Urinary bladder (tissue), 4 donors: ENCODE measurements at places on chromosomes 5 and 9. TPM values are rescaled to one million over a fixed set of nuclear protein-coding genes. Genes with fewer than 3 reads are reported as not detected.

The IFNB1 gene
- total RNA-seq, result not detected

The MLLT3 gene
- 39.4 TPM for total RNA-seq

The HTR4 gene
- total RNA-seq, result 0.26 TPM

The DRD1 gene
- total RNA-seq, result 4.2 TPM

The CDH12 gene
- 3.5 TPM for total RNA-seq

The RMI1 gene
- 17.5 TPM for total RNA-seq

The SPINK6 gene
- total RNA-seq, result not detected

- DNase-seq, result no peak
Measured at GRCh38 chr9:88303721-88304451, 84.4 kb upstream of the SPIN1 start.

DNA sequence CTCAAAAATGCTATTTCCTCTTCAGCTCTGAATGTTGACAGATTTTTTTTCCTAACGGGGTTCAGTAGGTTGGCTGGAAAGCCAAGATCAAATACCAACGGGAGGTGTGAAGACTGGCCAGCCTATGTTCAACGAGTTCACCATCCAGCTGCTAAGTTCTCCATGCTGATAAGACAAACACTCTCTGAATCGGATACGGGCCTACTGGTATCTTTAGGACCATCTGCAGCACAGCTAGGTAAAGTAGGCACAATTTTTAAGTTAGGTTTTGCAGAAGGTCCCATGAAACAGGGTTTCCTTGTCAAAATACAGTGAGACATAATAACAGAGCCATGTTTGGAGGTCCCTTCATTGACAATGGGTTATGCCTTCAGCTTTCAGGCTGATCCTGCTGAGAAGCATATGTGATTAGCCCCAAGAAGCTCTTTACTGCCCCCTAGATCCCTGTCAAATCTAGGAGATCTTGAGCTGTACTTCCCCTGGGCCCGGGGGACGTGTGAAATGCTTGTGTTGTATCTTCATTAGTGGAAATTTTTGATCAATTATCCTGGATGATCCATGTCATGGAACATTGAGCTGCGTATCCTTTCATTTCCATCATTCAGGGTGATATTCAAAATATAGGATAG lies 60.6 kb downstream of the PGM5 start:
- DNase-seq, result no peak

DNA sequence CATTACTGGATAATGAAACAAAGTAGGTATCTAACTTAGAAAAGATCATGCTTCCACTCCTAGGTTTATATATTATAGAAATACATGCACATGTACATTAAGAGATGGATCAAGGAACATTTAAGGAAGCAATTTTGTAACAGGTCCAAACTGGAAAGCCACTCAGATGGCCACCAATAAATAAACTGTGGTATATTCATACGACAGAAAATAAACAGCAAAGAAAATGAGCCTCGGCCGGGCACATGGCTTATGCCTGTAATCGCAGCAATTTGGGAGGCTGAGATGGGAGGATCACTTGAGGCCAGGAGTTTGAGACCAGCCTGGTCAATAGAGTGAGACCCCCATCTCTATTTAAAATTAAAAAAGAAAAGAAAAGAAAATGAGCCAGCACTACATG lies 25.6 kb downstream of the CEMIP2 start:
- no peak for DNase-seq

DNA sequence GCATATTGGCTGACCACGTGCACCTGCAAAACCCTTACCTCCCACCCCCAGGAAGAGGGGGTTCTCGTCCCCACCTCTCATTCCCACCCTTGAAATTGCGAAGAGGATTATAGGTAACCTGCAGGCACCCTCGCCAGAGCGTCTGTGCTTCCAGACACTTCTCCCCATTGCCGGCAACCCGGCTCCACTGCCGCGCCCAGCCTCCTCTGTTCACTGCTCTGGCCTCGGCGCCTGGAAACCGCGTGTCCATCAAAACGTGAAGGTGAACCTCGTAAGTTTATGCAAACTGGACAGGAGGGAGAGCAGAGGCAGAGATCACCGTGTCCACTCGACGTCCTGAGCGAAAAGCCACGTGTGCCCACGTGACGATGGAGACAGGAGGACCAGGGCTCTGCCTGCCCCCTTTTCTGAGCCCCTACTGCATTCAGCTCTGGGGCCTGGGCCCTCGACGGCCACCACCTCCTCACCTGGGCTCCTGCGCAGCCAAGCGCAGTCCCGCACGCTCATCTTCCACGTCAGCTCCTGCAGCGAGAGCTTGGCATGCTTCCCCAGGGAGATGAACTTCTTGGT lies 1.9 kb downstream of the TERT start:
- no peak for DNase-seq

DNA sequence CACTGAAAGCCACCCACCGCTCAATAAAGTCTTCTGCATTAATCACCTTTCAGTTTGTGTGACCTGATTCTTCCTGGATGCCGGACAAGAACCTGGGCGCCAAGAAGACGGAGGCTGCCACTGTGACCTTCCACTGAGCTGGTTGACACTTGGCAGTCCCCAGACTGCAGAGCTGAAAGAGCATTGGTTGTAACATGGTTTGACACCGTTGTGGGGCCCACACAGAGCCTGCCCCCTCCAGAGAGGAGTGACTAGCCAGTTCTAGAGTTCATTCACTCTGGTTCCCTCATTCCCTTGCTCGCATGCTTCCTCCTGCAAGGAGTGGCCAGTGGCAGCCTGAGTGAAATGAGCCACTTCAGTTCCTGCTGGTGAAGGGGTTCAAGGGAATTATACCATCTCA lies 86.2 kb upstream of the ANXA1 start:
- DNase-seq, result no peak

GRCh38 chr9:97473717-97474116 lies 27.7 kb upstream of the TMOD1 start:
- DNase-seq, result no peak
